ENCODE measurements at places on chromosomes 2 and 18.

DNA sequence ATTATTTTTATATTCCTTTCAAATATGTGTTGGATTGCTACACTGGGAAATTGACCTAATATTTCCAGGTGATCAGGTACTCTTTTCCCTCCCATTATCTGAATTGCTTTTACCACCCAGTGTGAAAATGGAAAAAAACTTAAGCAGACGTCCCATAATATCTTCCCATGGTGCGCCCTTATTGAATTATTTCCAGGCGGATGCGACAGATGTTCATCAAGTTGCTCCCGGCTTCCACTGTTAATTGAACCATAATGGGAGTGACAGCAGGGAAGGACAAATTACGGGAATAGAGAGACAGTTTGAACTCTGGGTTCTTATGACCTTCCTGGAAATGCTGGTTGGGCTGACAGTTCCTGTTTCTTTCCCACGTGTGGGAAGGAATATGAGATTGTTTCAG, 93.3 kb downstream of the THSD7B start:
- DNase-seq = no peak

GRCh38 chr2:232483923-232484627, 3.6 kb downstream of the ECEL1 start:
- no peak for DNase-seq

DNA sequence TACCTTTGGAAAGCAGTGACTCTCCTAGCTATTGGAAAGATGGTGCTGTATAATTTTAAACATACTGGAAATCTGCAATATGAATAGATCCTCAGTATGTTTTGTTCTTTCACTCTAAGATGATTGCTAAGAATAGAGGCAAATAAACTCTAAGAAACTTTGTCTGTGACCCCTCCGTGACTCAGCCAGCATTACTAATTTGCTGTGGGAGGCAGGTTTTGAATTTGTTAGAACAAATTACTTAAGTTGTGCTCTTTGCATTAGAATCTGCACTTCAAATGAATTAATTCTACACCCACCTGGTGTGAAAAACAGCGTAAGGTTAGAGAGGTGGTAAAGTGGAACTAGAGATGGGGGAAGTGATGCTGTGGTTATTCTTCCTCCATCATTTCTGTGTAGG, 142.2 kb downstream of the RAPGEF4 start:
- no peak for DNase-seq

DNA sequence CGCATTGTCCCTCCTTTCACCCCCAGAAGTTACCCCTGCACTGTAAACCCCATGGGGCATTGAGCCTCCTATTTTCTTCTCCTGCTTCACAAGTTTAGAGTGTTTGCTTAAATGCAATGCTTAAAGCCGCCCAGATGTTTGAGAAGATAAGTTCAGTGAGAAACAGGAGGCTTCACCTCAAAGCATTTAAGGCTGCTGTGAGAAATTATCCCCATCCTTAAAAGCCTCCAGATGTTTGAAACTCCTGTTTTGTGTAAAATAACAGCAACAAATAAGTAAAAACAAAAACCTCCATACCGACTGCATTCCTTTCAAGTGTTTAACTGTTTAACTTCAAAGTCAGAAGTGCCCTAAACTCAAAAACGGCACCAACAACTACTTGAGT, 81.8 kb downstream of the RTP5 start:
- DNase-seq = no peak

- no peak for DNase-seq
Measured at GRCh38 chr2:199784512-199784911, 66.5 kb downstream of the FTCDNL1 start.

- DNase-seq = no peak
Measured at GRCh38 chr18:66553824-66554223, 50.1 kb downstream of the CDH19 start.

GRCh38 chr2:126664234-126664633, 8.3 kb downstream of the GYPC start:
- no peak for DNase-seq

DNA sequence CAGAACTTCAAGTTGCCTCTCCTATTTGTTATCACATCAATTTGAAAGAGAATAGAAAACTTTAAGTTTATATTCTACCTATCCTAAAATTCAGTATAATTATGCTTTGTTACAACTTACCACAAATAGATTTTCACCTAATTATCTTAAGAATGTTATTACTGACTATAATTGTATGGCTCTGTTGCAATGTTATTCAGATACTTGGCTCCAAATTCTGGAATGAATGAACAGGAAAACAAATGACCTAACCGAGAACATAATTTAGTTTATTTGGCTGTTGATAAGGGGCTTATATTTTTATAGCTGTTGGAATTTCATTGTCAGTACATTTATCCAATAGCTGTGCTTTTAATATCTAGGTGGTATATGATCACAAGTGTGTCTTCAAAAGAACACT, 173.2 kb upstream of the GULP1 start:
- DNase-seq = no peak

GRCh38 chr2:66456183-66457041, 21.5 kb downstream of the MEIS1 start:
- no peak for DNase-seq

DNA sequence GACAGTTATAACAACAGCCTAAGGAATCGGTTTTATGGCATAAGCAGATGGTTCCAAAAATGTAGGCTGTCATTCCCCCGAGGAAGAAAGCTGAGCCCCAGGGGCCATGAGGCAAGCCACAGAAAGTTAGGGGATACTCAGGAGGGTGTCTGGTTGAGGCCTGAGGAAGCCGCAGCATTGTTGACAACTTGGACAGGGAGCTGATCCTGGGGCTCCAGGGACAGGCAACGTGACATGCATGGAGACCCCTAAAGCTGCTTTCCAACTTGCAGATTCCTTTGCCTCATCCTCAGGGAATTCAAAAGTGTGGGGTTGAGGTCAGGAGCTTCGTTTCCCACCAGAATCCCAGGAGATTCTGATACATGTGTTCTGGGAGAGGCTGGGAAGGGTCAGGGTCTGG, 20.9 kb downstream of the CELF4 start:
- no peak for DNase-seq

DNA sequence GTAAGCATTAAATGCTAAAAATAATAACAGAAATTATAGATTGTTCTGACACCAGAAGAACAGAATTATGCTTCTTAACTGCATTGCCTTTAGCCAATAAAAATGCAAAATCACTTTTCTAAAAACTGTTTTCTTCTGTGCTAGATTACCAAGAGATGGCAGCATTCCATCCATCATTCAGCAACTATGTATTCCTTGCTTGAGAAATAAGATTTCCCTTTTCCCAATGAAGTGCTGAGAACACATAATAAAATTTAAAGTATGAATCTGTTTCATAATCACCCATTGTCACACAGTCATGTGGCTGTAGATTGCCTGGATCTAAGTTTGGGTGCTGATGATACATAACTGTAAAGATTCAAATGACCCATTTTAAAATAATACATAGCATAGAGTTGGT, 504.2 kb downstream of the TDRD15 start:
- no peak for DNase-seq

- no peak for DNase-seq
Measured at GRCh38 chr2:112996635-112997034, 8.6 kb upstream of the IL36A start.

DNA sequence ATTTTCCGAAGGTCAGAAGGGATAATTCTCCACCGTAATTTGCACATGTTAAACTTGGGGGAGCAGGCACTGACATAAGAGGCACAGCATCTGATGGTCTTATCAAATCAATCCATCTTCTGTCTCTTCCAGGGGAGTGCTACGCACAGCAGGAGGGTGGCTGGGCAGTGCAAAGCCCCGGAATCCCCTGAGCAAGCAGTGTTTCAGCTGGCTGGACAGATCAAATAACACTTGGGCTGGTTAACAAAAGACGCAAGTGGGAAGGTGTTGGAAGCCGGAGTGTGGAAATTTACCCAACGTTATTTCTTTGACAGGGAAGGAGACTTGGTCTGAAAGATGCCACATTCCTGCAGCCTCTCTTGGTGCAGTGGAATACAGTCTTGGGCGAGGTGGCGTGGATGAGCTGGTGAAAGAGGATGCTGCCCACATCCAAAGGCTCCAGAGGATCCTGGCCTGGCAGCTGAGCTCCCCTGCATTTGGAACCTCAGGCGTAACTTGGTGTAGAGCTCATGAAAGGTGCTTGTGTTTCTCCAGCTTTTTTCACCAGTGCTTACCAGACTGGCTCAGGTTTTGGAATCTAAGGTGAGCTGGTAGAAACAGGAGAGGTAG, 103.0 kb downstream of the MAPK4 start:
- DNase-seq = no peak

DNA sequence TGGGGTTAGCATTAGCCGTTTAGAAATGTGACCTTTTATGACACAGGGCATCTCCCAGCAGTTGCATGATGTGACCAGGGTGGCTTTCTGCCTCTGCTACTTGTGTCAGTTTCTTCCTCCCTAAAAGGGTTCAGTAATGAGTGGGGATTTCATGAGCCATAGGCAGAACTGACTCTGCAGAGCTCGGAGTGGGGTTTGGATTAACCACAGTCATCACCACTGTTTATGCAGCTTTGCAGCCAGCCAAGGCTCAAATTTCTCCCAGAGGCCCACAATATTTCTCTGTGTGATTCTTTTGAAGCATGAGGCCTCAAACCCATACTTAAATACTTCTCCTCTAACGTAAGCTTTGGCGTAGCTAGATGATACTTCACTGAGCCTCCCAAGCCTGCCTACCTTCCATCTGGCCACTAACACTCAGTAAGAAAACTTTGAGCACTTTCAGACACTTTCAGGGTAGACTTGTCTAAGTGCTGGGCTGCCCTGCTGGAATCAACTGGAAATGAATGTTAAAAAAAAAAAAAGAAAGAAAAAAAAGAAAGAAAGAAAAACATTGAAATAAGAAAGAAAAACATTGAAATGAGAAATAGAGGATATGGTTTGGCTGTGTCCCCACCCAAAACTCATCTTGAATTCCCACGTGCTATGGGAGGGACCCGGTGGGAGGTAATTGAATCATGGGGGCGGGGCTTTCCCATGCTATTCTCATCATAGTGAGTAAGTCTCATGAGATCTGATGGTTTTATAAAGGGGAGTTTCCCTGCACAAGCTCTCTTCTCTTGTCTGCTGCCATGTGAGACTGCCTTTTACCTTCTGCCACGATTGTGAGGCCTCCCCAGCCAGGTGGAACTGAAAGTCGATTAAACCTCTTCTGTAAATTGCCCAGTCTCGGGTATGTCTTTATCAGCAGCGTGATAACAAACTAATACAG, 11.5 kb upstream of the LAPTM4A start:
- no peak for DNase-seq

DNA sequence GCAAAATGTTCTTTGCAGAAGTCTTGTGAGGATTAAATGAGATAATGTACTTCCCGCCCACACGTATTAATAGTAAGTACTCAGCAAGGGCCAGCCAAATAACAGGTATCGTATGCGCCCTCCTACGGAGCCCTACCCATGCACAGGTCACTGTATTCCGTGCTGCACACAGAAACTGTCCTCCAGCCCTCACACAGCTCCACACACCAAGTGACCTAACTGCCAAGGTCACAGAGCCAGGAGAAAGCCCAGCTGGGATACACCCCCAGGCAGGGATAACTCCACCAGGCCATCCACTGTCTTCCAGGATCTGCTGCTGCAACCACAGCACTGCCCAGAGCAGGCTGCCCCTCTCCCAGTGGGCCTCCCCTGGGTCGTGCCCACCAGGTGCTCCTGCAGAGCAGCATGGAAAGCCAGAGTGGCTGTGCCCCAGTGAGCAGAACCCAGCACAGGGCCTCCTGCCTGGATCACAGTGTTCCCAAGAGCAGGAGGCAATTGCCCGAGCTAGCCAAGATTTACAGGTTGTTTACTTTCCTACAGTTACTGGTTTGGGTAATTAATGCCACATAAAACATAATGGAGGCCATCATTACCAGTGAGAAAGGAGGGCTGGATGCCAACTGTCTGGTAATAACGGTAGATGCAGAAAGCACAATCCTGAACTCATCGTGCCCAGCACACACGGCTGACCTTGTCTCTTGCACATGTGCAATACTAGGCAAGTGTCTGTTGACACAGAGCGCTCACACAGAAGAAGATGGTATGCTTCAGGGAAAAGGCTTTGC, 24.4 kb downstream of the TFCP2L1 start:
- no peak for DNase-seq

- no peak for DNase-seq
Measured at GRCh38 chr18:52069201-52069600, 270.8 kb upstream of the DCC start.

- no peak for DNase-seq
Measured at GRCh38 chr2:113406114-113406513, 31.4 kb upstream of the ZNG1B start.

GRCh38 chr2:16638946-16639345, 26.7 kb downstream of the CYRIA start:
- DNase-seq = no peak

DNA sequence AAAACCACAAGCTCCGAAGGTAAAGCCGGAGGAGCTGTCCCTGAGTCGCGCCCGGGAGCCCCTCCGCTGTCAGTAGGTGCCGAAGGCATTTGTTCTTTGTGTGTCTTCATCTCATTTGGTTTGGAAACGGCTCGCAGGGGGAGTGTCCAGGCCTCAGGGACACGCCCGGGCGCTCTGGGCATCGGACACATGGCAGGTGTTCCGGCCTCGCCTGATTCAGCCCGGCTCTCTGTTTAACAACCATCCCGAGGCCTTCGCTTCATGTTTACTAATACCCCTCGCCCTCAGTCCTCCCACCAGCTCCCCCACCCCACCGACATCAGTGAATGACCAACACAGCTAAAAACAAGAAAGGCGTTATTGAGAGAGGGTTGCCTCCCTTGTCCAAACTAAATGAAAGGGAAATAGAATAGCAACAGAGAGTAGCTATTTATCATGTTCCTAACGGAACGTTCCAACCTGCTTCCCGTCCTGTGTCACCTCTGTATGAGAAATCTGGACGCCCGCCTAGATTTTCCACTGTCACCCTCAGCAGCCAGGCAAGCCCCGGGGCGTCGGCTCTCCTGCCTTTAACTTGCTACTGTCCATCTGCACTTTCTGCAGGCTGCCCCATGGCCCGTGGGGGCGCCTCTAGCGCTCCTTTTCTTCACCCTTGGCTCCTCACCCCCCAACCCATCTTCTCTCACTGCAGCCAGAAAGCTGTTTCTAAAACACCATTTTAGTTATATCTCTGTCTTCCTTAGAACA, 73.9 kb downstream of the MYCN start:
- peak; percentile 17 for DNase-seq

Measured in HAP-1 (cell line).